Stimulated activated CD4-positive, alpha-beta T cell treated with anti-CD3 and anti-CD28 coated beads, Interleukin-2, amount 100 ng/mL, for 48 hours (primary cell): ENCODE measurements at places on chromosomes 6 and 20.

DNA sequence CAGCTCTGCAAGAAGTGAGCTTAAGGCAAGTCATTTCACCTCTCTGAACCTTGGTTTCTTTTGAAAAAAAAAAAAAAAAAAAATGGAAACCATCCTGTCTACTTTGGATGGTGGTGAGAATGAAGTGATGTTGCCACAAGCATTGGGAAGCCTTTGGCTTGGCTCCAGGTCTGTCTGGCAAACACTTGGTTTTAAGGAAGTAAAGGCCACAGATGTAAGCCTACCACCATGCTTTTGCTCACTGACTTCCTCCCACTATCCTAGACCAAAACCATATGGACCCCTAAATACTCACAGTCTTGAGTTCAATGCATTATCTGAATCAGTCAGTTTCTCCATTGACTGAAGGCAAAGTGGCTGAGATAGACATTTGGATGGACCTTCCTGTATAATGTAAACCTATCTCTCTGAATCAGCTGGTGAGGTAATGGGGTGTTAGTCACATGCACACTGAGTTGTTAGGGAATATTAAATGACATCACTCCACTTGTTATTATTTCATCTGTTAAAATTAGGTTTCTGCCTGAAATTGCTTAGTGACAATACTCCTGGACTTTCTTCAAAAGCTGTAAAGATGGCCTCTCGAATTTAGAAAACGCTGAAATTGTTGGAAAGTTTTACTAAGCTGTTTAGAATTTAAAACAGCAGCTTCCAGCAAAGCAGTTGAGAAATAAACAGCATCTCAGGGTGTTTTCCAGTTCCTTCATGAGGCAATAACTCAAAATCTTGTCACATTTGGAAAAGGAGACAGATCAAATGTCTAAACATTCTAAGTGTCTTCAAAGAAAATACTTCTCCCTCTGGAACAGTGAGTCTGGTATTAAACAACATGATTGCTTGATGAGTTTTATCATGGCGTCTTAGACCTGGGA is 833.5 kb downstream of the DHX35 start:
- no peak for DNase-seq

GRCh38 chr20:60244373-60245146 is 286.3 kb downstream of the CDH26 start:
- DNase-seq, result no peak

- DNase-seq, result peak; percentile 78
Observed at GRCh38 chr6:158703837-158704822, 54.3 kb downstream of the SYTL3 start.

GRCh38 chr6:54419885-54420284 is 111.6 kb downstream of the TINAG start:
- DNase-seq, result no peak

GRCh38 chr20:62770111-62770910 is 26.0 kb upstream of the MRGBP start:
- no peak for DNase-seq
